ENCODE measurements at places on chromosomes 13 and 19. TPM values are rescaled to one million over a fixed set of nuclear protein-coding genes. Genes with fewer than 3 reads are reported as not detected.

- DNase-seq, result no peak
These were observed 246.1 kb upstream of the MAB21L1 start for GRCh38 chr13:35722458-35723052.

The GIPR gene
- total RNA-seq, result 4.6 TPM

DNA sequence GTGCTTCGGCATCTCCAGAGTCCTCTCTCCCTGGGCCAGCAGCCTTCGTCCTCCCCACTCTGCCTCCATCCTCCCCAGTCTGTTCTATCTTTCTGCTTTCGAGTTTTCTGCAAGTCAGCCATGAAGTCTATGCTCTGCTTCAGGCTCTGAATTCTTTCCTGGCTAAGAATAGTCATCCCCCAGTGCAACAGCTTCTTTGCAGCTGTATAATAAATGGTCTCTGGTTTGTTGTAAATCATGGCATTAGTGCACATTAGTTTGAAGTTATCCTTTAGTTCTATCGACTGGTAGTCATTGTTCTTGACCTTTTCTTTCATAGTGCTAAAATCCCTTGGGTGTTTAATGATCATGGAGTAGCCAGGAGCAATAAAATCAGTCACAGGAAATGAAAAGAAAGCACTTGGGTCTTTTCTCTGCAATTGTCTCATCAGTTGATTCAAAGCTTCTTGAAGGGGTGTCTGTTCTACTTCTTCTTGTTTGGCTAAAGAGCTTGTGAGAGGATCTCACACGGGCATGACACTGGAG lies 46.2 kb upstream of the SOX21 start:
- DNase-seq, result no peak

The SYNE4 gene
- 42.5 TPM for total RNA-seq

GRCh38 chr13:106155411-106155810 lies 380.1 kb downstream of the EFNB2 start:
- no peak for DNase-seq

The PRR22 gene
- total RNA-seq, result 7.1 TPM

DNA sequence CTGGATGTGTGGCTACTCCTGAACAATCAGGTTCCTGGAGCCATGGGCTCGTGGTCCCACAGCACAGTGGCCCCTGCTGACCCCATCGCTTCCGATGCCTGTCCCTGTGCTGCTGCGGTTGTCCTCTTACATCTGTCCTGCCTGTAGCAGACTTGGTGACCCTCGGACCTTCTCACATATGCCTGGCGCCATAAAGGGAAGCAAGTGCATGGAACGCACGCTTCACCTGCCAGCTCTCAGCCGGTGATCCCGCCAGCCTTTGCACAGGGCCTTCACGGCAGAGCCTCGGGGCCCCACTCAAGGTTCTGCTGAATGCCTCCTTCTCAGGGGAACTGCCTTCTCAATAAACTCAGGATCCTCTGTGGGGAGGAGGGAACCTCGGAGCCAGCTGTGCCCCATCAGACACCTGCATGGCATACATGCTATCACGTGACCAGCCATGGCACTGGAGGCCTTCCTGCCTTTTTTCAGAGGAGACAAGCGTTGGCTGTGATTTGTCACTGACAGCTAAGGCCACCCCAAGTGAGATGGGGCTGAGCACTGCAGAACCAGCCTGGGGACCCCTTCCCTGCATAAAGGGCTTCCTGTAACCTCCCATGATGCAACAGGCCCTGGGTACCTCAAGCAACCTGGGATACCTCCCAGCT lies 24.3 kb downstream of the PEPD start:
- DNase-seq, result no peak

DNA sequence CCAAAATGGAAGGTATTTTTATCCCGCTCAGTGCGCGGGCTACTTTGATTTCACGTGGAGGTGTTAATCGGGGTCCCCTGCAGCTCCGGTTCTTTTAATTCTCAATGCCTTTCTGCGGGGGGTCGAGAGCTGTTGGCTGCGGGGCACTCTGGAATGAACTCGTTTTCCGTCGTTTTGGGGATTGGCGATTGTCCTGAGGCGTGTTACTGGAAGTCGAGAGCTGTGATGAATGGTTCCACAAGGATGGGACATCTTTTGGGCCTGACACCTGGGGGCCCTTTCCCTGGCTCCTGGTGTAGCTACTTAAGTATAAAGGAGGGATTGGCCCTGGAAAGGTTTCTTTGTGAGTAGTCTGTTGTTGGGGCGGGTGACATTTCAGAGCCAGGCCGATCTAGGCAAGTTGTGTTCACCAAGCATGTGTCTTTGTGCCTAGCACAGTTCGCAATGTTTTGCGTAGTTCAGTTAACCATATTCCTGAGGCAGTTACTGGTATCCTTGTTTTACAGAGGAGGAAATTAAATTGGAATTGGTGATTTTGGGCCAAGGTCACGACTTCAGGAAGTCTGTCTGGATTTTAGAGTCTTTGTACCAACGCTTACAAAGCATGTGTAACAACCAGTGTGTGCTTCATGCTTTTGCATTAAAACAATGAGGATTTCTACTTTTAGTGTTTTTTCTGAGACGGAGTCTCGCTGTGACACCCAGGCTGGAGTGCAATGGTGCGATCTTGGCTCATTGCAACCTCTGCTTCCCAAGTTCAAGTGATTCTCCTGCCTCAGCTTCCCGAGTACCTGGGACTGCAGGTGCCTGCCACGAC lies 846 bp downstream of the RPL13A start:
- DNase-seq, result no peak

DNA sequence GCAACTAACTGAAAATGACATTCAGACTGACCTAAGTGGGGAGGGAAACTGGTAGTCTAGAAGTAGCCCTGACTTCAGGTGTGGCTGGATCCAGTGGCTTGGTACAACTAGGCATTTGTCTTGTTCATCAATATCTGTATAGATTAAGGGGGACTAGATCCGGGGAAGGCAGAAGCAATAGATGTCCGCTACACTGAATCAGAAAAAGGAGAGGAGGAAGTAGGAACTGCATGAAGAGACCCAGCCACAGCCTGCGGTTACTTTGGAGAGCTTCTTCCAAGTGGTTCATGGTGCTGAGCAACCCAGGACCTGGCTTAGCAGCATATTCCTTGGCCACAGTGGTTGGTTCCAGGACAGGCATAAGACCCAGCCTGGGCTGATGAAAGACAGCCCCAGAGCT lies 9.9 kb upstream of the PRODH2 start:
- no peak for DNase-seq

DNA sequence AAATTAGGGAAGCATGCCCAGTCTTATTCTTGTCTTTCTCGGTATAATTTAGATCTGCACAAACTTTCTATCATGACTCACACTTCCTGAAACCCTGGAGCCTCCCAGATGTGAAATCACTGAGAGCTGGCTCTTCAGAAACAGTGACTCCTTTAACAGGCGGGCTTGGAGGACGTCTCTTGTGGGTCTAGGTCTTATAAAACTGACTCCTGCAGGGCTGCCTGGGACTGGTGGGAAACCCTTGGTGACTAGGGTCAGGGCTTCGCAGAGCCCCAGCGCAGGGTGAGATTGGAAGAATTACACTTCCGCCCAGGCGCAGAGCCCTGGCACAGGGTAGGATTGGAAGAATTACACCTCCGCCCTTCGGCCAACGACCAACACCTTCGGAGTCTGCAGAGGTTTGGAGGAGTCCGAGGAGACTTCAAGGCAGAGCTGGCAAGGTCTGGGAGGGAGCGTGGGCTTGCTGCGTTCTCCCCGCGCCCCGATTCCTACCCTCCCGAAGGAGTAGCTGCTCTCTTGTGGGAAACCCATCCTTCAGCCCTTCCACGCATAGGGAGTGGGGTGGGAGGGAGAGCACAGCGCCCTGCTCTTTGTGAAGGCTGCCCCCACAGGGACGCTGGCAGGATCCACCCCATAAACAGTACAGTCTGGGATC lies 43.4 kb upstream of the MAP3K10 start:
- DNase-seq, result no peak

DNA sequence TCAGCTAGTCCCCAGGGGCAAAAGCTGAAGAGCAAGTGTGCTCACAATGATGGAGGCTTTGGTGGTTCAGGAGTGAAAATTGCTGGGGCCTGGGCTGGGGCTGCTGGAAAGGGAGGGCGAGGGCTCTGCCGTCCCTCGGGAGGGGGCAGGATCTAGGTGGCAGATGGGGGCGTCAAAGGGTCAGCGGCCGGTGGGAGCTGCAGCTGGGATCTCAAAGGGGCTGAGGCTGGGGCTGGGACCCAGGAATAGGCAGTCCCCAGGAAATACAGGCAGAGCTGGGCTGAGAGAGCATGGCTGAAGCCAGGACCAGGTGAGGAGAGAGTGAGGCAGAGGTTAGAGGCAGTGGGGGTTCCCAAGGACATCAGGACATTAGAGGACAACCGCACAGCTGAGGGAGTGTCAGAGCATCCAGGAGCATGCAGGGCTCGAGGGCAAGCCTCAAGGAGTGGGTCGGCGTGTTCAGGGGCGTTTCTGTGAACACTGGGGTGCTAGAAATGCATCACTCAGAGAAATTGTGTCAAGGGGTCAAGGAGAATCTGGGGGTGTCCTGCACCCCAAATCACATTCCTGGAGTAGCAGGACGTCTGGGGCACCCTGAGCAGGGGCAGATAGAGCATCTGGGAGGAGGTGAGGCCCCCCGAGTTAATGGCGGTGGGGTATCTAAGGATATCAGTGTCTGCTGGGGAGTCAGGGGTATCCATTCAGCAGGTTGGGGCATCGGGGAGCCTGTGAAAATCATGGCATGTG lies 1.2 kb upstream of the SYNE4 start:
- peak; percentile 16 for DNase-seq

The IL11 gene
- 0.70 TPM for total RNA-seq

The NOTCH3 gene
- total RNA-seq, result 60.6 TPM

The ALOX5AP gene
- total RNA-seq, result 1.1 TPM

GRCh38 chr19:14985133-14985532 lies 5.5 kb upstream of the SLC1A6 start:
- no peak for DNase-seq

The SEMA6B gene
- total RNA-seq, result 0.39 TPM

DNA sequence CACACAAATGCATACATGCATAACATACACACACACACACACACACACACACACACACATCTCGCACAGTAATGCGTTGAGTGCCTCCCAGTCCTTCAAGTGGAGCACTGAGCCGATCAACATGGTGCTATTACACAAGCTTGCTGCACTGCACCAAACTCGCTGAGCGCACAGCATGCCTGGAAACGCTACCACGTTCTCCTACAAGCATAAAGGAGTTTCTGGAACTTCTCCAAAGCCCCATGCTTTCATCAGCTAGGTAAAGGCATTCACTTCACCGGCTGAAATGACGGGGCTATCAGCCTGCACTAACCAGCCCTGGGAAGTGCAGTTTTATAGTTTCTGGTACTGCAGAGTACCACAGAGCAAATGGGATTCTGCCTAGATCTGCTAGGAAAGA lies 92.7 kb downstream of the FGF14 start:
- peak; percentile 4 for DNase-seq

The FGF22 gene
- total RNA-seq, result 0.68 TPM

- DNase-seq, result peak; percentile 76
These were observed 29.9 kb downstream of the EFNA2 start for GRCh38 chr19:1315470-1316166.

The CD70 gene
- not detected for total RNA-seq

DNA sequence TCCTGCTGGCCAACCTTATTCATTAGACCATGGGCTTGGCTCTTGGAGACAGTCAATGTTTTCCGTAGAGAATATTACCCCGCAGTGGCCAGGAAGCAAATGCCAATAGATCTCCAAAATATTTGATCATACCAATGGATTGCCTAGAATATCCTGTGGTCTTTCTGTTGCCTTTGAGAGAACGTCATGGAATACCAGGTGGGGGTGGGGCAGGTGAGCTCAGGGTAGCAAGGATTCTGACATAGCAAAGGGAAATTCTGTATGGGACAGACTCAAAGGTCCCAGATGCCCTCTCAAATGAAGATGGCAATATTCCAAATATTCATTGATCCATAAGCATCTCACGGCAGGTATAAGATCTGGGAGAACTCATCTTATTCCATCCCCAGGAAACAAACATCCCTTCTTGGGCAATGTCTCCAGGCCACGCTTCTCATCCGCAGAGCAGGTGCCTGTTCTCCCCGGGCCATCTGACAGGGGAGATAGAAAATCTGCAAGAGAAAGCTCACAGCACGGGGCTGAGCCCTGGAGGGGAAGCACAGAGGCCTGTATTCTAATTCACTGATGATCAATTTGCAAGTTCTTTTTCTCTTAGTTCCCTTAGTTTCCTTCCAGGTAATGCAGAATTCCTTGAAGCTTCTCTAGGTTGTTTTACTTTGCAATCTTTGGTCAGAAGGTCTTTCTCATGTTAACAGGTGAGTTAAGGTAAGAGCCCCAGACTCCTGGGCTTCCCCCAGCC lies 69.6 kb upstream of the TSHZ3 start:
- no peak for DNase-seq

GRCh38 chr19:41479757-41480191 lies 36.8 kb downstream of the ERICH4 start:
- no peak for DNase-seq

GRCh38 chr19:45179072-45179891 lies 698 bp downstream of the BLOC1S3 start:
- DNase-seq, result peak; percentile 57

The IGSF23 gene
- total RNA-seq, result 6.8 TPM

GRCh38 chr13:94673851-94674250 lies 38.5 kb downstream of the SOX21 start:
- DNase-seq, result no peak

The HIF3A gene
- 5.4 TPM for total RNA-seq

GRCh38 chr13:22926748-22927400 lies 253.9 kb upstream of the SGCG start:
- DNase-seq, result no peak

The FFAR2 gene
- total RNA-seq, result not detected

- DNase-seq, result no peak
These were observed 34.3 kb upstream of the LRRC4B start for GRCh38 chr19:50602496-50602895.

- DNase-seq, result no peak
These were observed 29.9 kb downstream of the TINCR start for GRCh38 chr19:5537870-5538269.

- no peak for DNase-seq
These were observed 55.2 kb downstream of the SPATA13 start for GRCh38 chr13:24215732-24216131.

DNA sequence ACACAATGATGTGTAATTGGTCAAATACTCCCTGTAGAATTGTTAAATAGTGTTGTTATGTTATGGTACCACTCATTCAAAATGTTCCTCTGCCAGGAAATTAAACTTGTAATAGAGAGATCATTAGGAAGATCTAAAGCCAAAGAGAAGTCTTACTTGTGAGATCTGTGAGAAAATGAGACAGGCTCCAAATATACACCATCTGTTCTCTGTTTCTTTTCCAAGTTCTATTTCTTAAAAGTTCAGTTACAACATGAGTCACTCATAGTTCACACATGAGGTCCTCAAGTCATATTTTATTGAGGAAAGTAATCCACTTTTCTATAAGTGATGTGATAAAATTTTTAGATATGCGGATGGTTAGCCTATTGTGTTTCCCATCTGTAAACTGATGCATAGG lies 1038.1 kb upstream of the PRR20A start:
- DNase-seq, result no peak

- DNase-seq, result peak; percentile 76
These were observed 30.7 kb downstream of the PDE4A start for GRCh38 chr19:10450853-10451609.

The PEPD gene
- total RNA-seq, result 123 TPM

- DNase-seq, result no peak
These were observed 14.0 kb downstream of the B3GLCT start for GRCh38 chr13:31213651-31214289.

The IQCN gene
- total RNA-seq, result 1.5 TPM

The LILRB4 gene
- not detected for total RNA-seq
